Esophagus squamous epithelium (tissue), 5 donors: ENCODE measurements at places on chromosomes 11 and 22.

- H3K27me3 ChIP-seq, result no peaks in the 10 kb centered on the region
- no peak overlapping the region for H3K4me3 ChIP-seq
- no peaks in the 10 kb centered on the region for H3K36me3 ChIP-seq
These were observed 4.1 kb upstream of the NR1H3 start for GRCh38 chr11:47253660-47254059.

DNA sequence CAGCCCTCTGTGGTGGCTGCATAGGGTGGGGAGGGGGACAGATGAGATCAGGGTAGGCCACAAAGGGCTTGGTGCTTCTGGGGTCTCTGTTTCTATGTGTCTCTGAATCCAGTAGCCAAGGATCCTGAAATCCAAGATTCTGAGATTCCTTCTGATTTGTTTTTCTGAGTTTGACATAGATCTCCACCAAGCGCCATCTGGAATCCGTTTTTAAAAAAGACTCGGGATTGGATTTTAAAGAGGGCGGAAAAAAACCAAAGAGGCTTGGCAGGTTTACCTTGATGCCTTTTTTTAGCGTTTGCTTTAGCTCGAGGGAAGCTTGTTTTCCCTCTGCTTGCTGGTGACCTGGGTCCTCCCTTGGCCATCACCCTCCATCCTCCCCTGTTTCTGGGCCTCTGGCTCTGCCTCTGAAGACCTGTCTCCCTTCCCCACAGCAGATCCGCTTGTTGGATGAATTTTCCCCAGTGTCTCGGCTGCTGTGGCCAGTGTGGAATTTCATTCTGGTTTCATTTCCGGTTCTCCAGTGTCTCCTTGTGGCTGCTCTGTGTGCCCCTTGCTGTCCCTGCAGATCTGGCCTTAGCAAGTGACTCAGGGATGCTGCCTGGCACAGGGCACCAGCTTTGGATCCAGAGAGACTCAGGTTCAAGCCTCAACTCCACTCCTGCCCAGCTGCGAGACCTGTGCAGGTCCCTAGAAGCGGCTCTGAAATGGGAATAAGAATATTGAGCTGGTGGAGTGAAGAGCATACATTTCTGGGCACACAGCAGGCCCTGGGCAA is 15.1 kb downstream of the SYNGR1 start:
- no peaks in the 10 kb centered on the region for H3K27me3 ChIP-seq
- H3K4me3 ChIP-seq, result no peak overlapping the region
- H3K27ac ChIP-seq, result peak overlapping the region; percentile 51
- no peak for DNase-seq
- H3K4me1 ChIP-seq, result peaks cover 38% of the 10 kb centered on the region

- H3K36me3 ChIP-seq, result peaks cover 39% of the 10 kb centered on the region
- no peak for DNase-seq
- H3K4me3 ChIP-seq, result no peak overlapping the region
These were observed 30.8 kb downstream of the SBF1 start for GRCh38 chr22:50443801-50444625.

- H3K36me3 ChIP-seq, result peaks cover 49% of the 10 kb centered on the region
- no peak overlapping the region for H3K4me3 ChIP-seq
- DNase-seq, result no peak
- no peaks in the 10 kb centered on the region for H3K4me1 ChIP-seq
- no peaks in the 10 kb centered on the region for H3K27me3 ChIP-seq
- H3K27ac ChIP-seq, result no peak overlapping the region
These were observed 25.9 kb downstream of the ALG12 start for GRCh38 chr22:49892226-49892899.

DNA sequence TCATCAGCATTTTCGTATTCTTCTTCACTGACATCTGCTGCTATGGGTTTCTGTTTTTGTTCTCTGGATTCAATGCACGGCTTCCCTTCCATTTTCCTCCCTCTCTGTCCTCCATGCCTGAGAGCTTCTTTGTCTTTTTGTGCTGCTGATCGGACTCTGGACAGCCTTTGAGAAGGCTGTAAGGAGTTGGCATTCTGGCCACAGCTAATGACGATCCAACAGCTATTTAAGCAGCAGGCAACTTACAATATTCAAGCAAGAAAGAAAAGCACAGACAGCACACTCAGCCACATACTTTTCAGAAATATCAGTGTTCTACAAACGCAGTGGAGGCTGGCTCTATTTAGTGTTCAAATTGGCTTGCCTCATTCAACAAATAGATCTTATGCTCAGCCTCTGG is 60.9 kb upstream of the ZC3H12C start:
- no peaks in the 10 kb centered on the region for H3K4me1 ChIP-seq
- H3K27ac ChIP-seq, result no peak overlapping the region
- no peaks in the 10 kb centered on the region for H3K27me3 ChIP-seq
- H3K36me3 ChIP-seq, result no peaks in the 10 kb centered on the region
- no peak for DNase-seq

DNA sequence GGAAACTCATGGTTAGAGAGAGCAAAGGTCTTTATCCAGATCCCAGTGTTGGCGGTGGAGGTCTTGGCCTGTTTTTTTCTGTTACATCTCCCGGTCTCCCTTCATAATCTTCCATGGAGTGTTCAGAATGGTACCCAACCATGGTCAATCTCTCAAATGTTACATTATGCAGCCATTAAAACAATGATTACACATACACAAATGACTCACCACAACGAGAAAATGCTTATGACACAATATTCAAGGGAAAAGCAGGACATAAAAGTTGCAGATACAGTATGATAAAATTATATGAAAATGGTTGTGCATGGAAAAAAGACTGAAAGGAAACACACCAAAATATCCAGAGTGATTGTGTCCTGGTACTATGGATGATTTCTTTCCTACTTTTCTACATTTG is 17.8 kb upstream of the CSNK1E start:
- no peak for DNase-seq
- H3K36me3 ChIP-seq, result no peaks in the 10 kb centered on the region
- no peak overlapping the region for H3K4me3 ChIP-seq
- peaks cover 10% of the 10 kb centered on the region for H3K4me1 ChIP-seq
